ENCODE measurements at places on chromosomes 7 and 10.

DNA sequence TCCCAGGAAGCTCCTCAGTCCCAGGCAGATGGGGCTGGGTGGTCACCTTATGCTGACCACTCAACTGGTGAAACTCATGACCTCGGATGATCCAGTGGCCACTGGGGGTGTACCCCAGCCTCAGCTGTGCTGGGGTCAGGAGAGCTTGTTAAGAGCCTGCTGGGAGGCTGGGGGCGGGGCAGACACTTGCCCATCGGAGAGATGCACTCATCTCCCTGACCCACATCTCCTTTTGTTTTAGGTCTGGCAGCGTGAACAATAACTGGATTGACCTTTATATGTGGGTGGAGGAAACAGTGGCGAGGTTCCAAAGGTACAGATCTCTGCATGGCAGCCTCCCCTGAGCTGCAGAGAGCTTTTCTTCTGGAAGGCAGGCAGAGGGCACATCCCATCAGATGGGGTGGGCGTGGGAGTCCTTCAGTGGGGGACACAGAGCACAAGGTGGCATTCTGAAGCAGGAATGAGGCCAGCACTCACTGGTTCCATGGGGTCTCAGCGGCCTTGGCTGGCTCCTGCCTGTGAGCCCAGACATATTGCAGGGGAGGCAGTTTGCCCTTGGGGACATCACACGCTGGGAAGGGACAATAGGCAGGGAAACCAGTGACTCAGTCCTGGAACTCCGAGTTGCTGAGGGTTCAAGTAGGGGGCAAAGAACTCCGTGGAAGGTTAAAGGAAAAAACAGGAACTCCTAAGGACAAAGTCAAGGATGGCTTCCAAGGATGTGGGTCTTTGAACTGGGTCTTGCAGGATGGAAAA is 5.2 kb downstream of the ANTXRL start:
- no peak for DNase-seq

DNA sequence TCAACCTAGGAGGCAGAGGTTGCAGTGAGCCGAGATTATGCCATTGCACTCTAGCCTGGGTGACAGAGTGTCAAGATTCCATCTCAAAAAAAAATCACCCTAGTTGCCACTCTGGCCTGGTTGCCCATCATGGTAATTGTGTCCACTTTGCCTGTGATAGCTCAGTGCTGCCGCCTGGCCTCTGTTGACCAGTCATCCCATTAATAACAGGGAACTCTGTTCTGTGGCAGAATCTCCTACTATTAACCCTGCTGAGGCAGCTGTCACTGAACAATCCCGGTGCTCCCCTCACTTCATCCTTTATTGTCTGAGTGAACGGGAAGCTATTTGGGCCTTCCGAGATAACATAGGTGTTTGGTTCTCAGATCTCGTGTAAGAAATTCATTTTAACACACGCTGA is 14.6 kb downstream of the ZNF3 start:
- no peak for DNase-seq

DNA sequence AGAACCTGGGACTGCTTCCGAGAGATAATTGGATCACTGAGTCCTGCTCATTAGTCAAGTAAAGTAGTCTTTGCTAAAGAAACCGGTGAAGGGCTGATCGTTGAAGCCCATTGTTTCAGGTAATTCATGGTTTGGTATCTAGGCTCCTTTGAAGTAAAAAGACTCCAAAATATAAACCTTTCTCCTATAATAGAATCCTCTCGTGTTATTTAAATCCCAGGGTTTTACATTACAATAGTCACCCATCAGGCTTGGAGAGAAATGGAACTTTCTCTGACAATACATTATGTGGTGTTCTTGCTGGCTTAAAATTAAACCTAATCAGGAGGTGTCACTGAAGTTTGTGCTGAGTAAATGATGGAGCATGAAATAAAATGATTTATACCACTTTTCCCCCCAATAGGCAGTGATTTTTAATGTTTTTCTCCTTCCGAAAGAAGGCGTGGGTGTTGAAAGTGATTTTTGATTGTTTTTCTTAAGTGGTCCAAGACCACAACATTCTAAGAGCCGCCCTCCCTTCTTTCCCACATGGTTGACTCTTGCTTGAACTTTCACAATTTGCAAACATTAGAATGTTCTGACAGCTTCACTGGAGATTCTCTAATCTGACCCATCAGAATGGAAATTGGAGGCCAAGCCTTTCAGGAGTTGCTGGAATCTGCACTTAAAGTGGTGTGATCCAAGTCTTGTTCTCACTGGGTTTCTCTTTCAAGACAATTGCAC is 44.2 kb downstream of the LRMDA start:
- no peak for DNase-seq

DNA sequence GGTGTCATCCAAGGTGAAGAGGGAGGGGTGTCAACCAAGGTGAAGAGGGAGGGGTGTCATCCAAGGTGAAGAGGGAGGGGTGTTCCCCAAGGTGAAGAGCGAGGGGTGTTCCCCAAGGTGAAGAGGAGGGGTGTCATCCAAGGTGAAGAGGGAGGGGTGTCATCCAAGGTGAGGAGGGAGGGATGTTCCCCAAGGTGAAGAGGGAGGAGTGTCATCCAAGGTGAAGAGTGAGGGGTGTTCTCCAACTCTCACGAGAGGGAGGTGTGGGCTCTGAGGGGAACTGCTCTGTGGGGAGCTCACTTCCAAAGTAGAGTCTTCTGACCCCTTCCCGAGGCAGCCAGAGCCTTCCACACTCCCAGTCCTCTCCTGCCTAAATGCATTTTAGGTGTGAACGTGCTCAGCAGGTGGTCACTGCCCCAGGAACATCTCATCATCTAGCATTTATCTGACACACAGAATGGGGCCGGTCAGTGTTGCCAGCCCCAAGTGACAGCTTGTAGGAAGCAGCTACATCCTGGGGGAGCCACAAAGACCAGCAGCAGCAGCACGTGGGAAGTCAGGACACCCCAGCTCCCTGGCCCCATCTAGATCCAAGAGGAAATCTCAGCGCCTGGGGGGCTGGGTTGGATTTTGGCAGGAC is 323.8 kb downstream of the GLRX3 start:
- DNase-seq = no peak

DNA sequence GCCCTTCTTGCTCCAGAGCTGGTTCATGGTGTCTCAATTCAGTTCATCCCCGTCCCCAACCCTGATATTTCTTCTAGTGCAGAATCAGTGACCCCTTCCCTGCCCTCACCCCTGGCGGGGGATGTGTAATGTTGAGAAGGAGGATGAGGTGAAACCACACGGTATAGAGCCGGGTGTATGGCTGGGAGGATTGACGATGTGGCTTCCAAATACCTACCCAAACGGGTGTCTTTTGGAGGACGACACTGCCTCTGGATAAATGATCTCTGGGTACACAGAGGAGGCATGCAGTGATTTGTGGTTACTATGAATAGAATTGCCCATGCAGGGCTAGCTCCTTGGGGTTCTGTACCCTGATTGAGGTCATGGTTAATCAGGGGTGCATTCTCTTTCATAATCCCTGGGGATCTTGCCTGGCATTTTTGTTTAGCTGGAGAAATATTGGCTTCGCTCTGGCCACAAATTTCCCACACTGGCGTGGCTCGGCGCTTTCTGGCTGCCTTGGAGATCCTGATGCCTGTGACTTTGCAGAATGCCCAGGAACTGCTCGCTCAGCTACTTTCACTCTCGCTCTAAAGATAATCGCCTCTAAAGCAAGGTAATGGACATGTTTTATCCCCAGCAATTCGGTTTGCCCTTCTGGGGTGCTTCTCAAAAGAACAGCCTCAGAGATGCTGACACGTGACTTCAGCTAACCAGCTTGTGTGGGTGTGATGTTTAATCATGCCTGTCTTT is 89.2 kb downstream of the RBM20 start:
- DNase-seq = no peak

DNA sequence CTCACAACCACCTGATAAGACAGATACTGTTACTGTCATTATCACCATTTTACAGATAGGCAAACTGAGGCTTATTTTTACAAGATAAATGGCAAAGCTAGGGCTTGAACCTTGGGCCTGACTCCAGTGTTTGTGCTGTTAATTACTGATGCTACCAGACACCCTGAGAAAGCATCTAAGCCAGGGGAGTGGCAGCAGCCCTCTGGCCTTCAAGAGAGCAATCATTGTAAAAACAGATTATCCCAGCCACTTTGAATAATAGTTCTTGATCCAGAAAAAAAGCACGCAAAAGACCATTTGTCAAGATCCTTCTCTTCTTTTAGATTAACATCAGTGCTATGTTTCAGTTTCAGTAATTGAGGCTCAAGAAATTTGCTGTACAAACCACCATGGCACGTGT is 109.5 kb downstream of the PLCE1 start:
- DNase-seq = no peak
